ENCODE measurements at places on chromosomes 1 and 21. TPM values are rescaled to one million over a fixed set of nuclear protein-coding genes. Genes with fewer than 3 reads are reported as not detected.

MARK1 gene
- 0.65 TPM for total RNA-seq

GRCh38 chr1:212700892-212701819 lies 1.5 kb upstream of the BATF3 start:
- H3K27ac ChIP-seq, result no peak overlapping the region
- no peaks in the 10 kb centered on the region for H3K36me3 ChIP-seq
- DNase-seq, result peak; percentile 75
- H3K4me3 ChIP-seq, result peak overlapping the region; percentile 72
- peaks cover 15% of the 10 kb centered on the region for H3K27me3 ChIP-seq
- no peaks in the 10 kb centered on the region for H3K4me1 ChIP-seq

PTGFR gene
- total RNA-seq, result 13.3 TPM

GRCh38 chr1:22591576-22591975 lies 28.3 kb downstream of the EPHA8 start:
- H3K27me3 ChIP-seq, result peaks cover 17% of the 10 kb centered on the region
- no peak overlapping the region for H3K4me3 ChIP-seq
- H3K27ac ChIP-seq, result no peak overlapping the region
- no peak for DNase-seq

- H3K4me1 ChIP-seq, result peaks cover 31% of the 10 kb centered on the region
- H3K4me3 ChIP-seq, result peak overlapping the region; percentile 27
- no peaks in the 10 kb centered on the region for H3K36me3 ChIP-seq
- peak; percentile 93 for DNase-seq
- H3K27ac ChIP-seq, result peak overlapping the region; percentile 68
Measured at GRCh38 chr1:56866656-56867055, 12.1 kb downstream of the C8A start.

- no peaks in the 10 kb centered on the region for H3K36me3 ChIP-seq
- DNase-seq, result no peak
- no peak overlapping the region for H3K4me3 ChIP-seq
- peaks cover 6% of the 10 kb centered on the region for H3K4me1 ChIP-seq
- no peak overlapping the region for H3K27ac ChIP-seq
Measured at GRCh38 chr1:20191266-20191825, 5.0 kb upstream of the PLA2G2C start.

TEDDM1 gene
- total RNA-seq, result not detected

DNA sequence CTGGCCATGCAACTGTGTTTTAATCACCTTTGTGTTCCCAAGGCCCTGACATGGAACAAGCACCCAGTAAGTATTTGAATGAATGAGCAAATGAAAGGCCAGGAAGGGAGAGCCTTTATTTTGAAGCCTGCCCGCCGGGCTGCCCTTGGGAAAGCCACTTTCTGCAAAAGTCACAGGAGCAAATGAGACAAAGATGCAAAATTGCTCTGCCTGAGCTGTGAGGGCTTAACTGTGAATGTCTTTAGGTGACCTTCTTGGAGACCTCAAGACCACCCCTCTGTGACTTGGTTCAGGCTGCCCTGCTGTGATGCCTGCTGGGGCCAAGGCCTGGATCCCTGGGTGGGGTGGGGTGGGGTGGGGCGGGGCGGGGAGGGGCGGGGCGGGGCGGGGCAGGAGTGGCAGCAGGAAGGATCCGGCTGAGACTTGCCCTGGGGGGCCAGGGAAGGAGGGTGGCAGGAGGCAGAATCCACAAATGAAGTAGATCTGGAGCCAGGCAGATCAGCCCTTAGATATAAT lies 54.0 kb downstream of the RUNX3 start:
- no peak overlapping the region for H3K27ac ChIP-seq
- no peaks in the 10 kb centered on the region for H3K36me3 ChIP-seq
- peaks cover 11% of the 10 kb centered on the region for H3K4me1 ChIP-seq
- no peak for DNase-seq
- H3K4me3 ChIP-seq, result no peak overlapping the region
- H3K27me3 ChIP-seq, result no peaks in the 10 kb centered on the region

GRCh38 chr1:222911866-222912265 lies 97.0 kb downstream of the DISP1 start:
- H3K36me3 ChIP-seq, result no peaks in the 10 kb centered on the region
- peaks cover 66% of the 10 kb centered on the region for H3K4me1 ChIP-seq
- H3K27ac ChIP-seq, result peak overlapping the region; percentile 21
- peak; percentile 60 for DNase-seq
- no peak overlapping the region for H3K4me3 ChIP-seq

GRCh38 chr1:33721301-33721815 lies 142.5 kb upstream of the HMGB4 start:
- no peaks in the 10 kb centered on the region for H3K4me1 ChIP-seq
- H3K4me3 ChIP-seq, result no peak overlapping the region
- no peak overlapping the region for H3K27ac ChIP-seq
- H3K36me3 ChIP-seq, result 0 out of 2 replicates have a peak, but pooled peaks cover 13% of the 10 kb centered on the region

DNA sequence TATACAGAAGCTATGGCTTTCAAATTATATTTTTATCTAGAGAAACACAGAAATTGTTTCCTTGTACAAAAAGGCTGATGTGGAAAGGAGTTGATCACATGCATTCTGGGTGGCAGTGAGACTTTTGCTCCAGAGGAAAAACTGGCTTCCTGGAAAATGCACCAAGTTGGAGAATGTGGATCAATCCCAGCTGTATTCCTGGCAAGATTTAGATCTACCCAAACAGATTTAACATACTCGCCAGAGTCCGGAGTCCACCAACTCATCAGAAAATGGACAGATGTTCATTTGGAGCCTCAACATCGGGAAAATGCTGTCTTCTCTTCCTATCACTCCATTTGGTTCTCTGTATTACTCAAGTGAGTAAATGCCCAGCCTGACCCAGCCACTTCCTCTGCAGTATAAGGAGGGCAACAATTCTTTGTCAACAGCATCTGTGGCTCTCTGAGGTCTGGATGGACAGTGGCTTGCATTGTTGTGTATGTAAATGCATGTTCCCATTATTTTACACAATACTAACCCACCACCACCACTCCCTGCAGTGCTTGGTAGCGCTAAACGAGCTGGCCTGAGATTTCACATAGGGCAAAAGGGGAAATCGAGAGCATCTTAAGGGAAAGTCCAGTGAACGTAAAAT lies 226.2 kb upstream of the IRF2BP2 start:
- H3K27me3 ChIP-seq, result no peaks in the 10 kb centered on the region
- DNase-seq, result no peak

- no peak overlapping the region for H3K27ac ChIP-seq
- no peaks in the 10 kb centered on the region for H3K27me3 ChIP-seq
- peak; percentile 55 for DNase-seq
- peaks cover 13% of the 10 kb centered on the region for H3K4me1 ChIP-seq
- H3K36me3 ChIP-seq, result no peaks in the 10 kb centered on the region
Measured at GRCh38 chr1:208135354-208135753, 108.8 kb downstream of the PLXNA2 start.

FMN2 gene
- 141 TPM for total RNA-seq

GRCh38 chr1:235940285-235940684 lies 73.6 kb upstream of the LYST start:
- no peak overlapping the region for H3K27ac ChIP-seq
- peaks cover 14% of the 10 kb centered on the region for H3K4me1 ChIP-seq
- H3K27me3 ChIP-seq, result no peaks in the 10 kb centered on the region
- H3K4me3 ChIP-seq, result no peak overlapping the region

GRCh38 chr21:32423320-32424190 lies 11.0 kb downstream of the EVA1C start:
- H3K36me3 ChIP-seq, result no peaks in the 10 kb centered on the region
- H3K4me1 ChIP-seq, result peaks cover 35% of the 10 kb centered on the region
- peak; percentile 91 for DNase-seq

LRRIQ3 gene
- not detected for total RNA-seq

GRCh38 chr1:213686983-213687382 lies 300.8 kb upstream of the PROX1 start:
- no peak overlapping the region for H3K27ac ChIP-seq
- H3K27me3 ChIP-seq, result no peaks in the 10 kb centered on the region
- no peak overlapping the region for H3K4me3 ChIP-seq
- DNase-seq, result no peak

GRCh38 chr1:67816506-67816905 lies 16.8 kb downstream of the GNG12 start:
- no peak for DNase-seq
- peaks cover 45% of the 10 kb centered on the region for H3K4me1 ChIP-seq
- H3K4me3 ChIP-seq, result no peak overlapping the region
- H3K27ac ChIP-seq, result no peak overlapping the region

SPATA17 gene
- total RNA-seq, result 0.43 TPM

KCNE2 gene
- total RNA-seq, result not detected

- no peaks in the 10 kb centered on the region for H3K36me3 ChIP-seq
- DNase-seq, result no peak
- no peak overlapping the region for H3K4me3 ChIP-seq
- no peak overlapping the region for H3K27ac ChIP-seq
Measured at GRCh38 chr1:67281244-67281643, 26.4 kb upstream of the IL12RB2 start.

- DNase-seq, result peak; percentile 51
- H3K36me3 ChIP-seq, result no peaks in the 10 kb centered on the region
- peak overlapping the region; percentile 72 for H3K4me3 ChIP-seq
- H3K4me1 ChIP-seq, result 0 out of 2 replicates have a peak, but pooled peaks cover 3% of the 10 kb centered on the region
- no peak overlapping the region for H3K27ac ChIP-seq
Measured at GRCh38 chr1:204377800-204378668, 18.3 kb upstream of the PLEKHA6 start.

GRCh38 chr1:220915117-220915440 lies 35.8 kb downstream of the HLX start:
- no peaks in the 10 kb centered on the region for H3K36me3 ChIP-seq
- no peak overlapping the region for H3K4me3 ChIP-seq
- no peak overlapping the region for H3K27ac ChIP-seq
- no peaks in the 10 kb centered on the region for H3K4me1 ChIP-seq

TRIM67 gene
- total RNA-seq, result not detected

- no peak overlapping the region for H3K27ac ChIP-seq
- no peaks in the 10 kb centered on the region for H3K27me3 ChIP-seq
- H3K4me1 ChIP-seq, result peaks cover 23% of the 10 kb centered on the region
- H3K36me3 ChIP-seq, result no peaks in the 10 kb centered on the region
- DNase-seq, result no peak
Measured at GRCh38 chr1:108585313-108585712, 25.4 kb downstream of the EEIG2 start.

GRCh38 chr1:24212376-24212775 lies 25.3 kb upstream of the IFNLR1 start:
- no peak overlapping the region for H3K27ac ChIP-seq
- no peaks in the 10 kb centered on the region for H3K36me3 ChIP-seq
- peaks cover 24% of the 10 kb centered on the region for H3K27me3 ChIP-seq
- no peak overlapping the region for H3K4me3 ChIP-seq
- no peaks in the 10 kb centered on the region for H3K4me1 ChIP-seq

- H3K4me1 ChIP-seq, result peaks cover 5% of the 10 kb centered on the region
- H3K36me3 ChIP-seq, result peaks cover 6% of the 10 kb centered on the region
- peak; percentile 54 for DNase-seq
- peak overlapping the region; percentile 93 for H3K4me3 ChIP-seq
Measured at GRCh38 chr21:43790010-43790524, 690 bp downstream of the RRP1 start.

GRCh38 chr1:41791667-41792484 lies 126.8 kb downstream of the HIVEP3 start:
- no peaks in the 10 kb centered on the region for H3K4me1 ChIP-seq
- H3K36me3 ChIP-seq, result no peaks in the 10 kb centered on the region
- no peaks in the 10 kb centered on the region for H3K27me3 ChIP-seq

DNA sequence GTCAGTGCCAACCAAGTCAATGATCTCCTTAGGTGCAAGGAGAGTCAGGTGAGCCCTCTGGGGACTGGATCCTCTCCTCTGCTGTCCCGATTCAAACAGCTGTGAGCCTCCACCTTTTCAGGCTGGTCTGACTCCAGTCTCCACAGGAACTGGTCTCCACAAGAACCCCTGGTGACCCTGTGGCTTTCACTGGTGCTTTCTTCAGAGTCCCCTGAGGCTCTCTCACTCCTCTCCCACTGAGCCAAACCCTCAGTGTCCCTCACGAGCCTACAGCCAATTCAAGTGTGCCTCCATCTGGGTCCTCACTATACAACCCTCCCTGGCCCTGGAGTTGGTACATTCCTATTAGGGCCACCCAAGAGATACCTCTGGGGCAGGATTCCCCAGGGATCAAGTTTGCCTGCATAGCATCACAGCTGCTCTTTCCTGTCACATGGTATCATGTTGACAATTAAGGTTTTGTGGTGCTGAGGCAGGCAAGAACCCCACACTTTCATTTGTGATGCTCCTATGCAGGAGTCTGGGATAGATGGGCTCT lies 5.2 kb upstream of the NGF start:
- H3K4me3 ChIP-seq, result no peak overlapping the region
- no peak overlapping the region for H3K27ac ChIP-seq
- no peaks in the 10 kb centered on the region for H3K36me3 ChIP-seq
- H3K27me3 ChIP-seq, result no peaks in the 10 kb centered on the region
- no peaks in the 10 kb centered on the region for H3K4me1 ChIP-seq

DNA sequence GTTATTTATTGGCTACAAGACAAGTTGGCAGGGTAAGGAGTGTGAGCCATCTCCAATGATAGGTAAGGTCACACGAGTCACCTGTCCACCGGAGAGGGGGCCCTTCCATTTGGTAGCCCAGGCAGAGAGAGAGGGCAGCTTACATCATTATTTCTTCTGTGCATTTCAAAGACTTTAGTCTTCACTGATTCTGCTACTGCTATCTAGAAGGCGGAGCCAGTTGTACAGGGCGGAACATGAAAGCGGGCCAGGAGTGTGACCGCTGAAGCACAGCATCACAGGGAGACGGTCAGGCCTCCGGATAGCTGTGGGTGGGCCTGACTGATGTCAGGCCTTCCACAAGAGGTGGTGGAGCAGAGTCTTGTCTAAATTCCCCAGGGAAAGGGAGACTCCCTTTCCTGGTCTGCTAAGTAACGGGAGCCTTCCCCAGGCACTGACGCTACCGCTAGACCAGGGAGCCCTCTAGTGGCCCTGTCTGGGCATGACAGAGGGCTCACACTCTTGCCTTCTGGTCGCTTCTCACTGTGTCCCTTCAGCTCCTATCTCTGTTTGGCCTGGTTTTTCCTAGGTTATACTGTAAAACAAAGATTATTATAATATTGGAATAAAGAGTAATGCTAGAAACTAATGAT lies 36.7 kb downstream of the ZNF695 start:
- H3K27me3 ChIP-seq, result no peaks in the 10 kb centered on the region
- no peaks in the 10 kb centered on the region for H3K36me3 ChIP-seq
- no peaks in the 10 kb centered on the region for H3K4me1 ChIP-seq
- H3K4me3 ChIP-seq, result no peak overlapping the region
- peak; percentile 66 for DNase-seq

GRHL3 gene
- total RNA-seq, result not detected

OLIG1 gene
- not detected for total RNA-seq

SLC45A3 gene
- 1.2 TPM for total RNA-seq

GRCh38 chr1:6025269-6026094 lies 20.2 kb upstream of the KCNAB2 start:
- no peaks in the 10 kb centered on the region for H3K36me3 ChIP-seq
- H3K4me1 ChIP-seq, result no peaks in the 10 kb centered on the region
- no peak overlapping the region for H3K27ac ChIP-seq
- no peak overlapping the region for H3K4me3 ChIP-seq
- DNase-seq, result peak; percentile 32

DNA sequence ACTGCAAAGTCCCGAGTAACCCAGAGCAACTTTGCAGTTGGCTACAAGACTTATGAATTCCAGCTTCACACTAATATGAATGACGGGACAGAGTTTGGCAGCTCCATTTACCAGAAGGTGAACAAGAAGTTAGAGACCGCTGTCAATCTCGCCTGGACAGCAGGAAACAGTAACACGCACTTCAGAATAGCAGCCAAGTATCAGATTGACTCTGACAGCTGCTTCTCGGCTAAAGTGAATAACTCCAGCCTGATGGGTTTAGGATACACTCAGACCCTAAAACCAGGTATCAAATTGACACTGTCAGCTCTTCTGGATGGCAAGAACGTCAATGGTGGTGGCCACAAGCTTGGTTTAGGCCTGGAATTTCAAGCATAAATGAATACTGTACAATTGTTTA lies 66.8 kb downstream of the ACBD6 start:
- H3K4me1 ChIP-seq, result peaks cover 13% of the 10 kb centered on the region
- DNase-seq, result no peak
- H3K36me3 ChIP-seq, result no peaks in the 10 kb centered on the region
